NCI-H2081 treated with DMSO at 0.1 percent for 48 hours (cell line): ENCODE measurements at places on chromosomes 1 and 21.

DNA sequence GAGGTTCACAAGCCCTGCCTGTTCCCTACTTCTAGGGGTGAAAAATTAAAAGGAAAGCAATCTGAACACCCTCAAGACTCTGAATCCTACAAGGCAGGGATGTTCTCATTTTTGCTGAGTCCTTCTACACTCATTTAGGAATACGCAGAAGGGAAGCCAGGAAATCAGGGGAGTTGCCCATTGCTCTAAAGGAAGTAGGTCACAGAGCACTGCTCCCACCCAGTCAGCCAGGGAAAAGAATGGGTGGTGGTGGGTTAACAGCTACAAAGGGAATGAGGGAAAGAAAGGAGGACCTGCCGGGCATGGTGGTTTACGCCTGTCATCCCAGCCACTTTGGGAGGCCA lies 2.4 kb upstream of the CTTNBP2NL start:
- DNase-seq, result no peak

GRCh38 chr21:32812035-32812434 lies 40.5 kb upstream of the PAXBP1 start:
- DNase-seq, result no peak

DNA sequence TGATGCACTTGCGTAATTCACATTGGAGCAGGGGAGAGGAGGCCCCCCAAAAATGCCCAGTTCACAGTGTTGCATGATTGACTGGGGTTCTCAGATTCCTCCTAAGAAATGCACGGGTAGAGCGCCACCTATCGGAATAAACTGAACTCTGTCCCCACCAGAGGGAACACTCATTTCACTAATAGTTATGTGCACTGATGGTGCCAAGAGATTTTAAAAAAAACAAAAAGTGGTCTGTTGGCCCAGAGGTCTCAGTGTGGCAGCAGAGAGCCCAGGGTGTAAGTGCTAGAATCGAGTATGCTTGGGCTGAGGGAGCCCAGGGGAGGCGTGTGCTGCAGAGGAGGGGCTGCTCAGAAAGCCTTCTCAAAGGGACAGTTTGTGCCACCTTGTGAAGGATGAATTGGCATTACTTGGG lies 6.9 kb downstream of the PINK1 start:
- DNase-seq, result no peak

DNA sequence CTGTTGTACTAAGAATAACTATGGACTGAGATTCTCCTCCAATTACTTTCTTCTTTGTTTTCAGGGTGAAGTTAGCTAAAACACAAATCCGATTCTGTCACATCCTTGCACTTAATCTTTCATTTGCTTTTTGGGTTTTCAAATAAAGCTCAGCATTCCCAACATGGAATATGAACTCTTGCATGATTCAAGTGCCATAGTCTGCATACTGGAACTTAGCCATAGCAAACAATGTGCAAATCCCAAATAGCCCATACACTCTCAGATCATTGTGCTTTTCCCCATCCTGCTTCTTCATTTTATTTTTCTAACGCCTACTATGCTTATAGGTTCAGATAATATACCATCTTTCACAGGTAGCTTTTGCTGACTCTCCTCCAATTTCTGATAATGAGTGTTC lies 455.8 kb upstream of the PRMT6 start:
- DNase-seq, result no peak

GRCh38 chr1:33815061-33815460 lies 48.8 kb upstream of the HMGB4 start:
- DNase-seq, result no peak

DNA sequence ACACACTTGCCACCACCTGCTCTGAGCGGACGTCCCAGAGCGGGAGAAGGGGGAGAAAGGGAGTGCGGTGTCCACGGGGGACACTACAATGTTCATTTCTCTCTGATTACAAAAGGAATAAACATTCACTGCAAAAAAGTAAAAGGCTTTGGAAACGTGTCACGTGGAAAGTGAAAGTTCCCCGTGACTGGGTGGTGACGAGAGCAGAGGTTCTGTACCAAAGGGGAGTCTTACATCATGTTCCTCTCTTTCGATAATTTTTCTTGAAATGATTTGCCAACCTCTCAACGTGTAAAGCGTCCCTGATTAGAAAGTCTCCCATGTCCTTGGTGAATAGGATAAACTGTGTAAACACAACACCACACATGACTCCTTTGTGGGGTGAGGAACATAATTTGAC lies 22.0 kb upstream of the PRDM15 start:
- no peak for DNase-seq
